T-helper 9 cell (primary cell): ENCODE measurements at places on chromosomes 16 and 17.

DNA sequence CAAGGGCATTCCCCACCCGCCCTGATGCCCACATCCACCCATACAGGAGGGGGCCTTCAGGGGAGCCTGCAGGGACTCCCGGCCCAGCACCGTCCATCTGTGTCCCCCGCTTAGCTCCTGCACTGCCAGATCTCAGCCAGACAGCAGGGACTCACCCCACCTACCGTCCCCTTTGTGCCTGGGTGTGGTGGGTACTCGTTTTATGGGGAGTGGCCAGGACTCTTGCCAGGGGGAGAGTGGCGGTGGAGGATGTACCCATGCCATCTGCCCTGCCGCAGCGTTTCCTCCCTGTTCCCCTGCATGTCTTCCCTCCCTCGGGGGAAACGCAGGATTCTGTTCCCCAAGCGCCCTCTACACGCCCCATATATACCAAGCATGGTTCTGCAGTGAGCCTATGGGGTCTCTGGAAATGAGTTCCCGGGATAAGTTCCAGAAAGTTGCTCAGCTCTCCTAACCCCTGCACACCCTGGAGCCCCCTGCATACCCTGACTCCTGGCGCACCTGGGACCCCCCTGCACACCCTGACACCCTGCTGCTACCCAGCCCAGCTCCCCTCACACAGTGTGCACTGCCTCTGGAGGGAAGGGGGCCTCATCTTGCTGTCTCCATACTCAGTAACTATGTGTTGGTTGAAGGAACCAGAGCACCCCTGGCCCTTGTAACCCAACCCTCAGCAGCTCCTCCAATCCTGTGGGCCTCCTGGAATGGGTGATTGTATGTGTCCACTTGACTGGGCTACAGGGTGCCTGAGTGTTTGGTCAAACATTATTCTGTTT, 4.2 kb upstream of the MAFG start:
- no peak for DNase-seq

DNA sequence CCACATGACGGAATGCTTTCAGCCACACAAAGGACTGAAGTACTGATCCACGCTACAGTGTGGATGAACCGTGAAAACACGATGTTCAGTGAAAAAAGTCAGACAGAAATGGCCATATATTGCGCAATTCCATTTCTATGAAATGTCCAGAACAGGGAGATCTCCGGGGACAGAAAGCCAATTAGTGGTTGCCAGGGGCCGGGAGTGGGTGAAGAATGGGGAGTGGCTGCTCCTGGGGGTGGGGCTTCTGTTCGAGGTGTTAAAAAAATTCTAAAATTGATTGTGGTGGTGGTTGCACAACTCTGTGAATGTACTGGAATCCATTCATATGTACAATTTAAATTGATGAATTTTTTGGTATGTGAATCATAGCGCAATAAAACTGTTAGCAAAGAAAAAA, 154.8 kb upstream of the HSBP1 start:
- no peak for DNase-seq

- no peak for DNase-seq
Observed at GRCh38 chr17:42843358-42843934, 934 bp upstream of the AOC2 start.

DNA sequence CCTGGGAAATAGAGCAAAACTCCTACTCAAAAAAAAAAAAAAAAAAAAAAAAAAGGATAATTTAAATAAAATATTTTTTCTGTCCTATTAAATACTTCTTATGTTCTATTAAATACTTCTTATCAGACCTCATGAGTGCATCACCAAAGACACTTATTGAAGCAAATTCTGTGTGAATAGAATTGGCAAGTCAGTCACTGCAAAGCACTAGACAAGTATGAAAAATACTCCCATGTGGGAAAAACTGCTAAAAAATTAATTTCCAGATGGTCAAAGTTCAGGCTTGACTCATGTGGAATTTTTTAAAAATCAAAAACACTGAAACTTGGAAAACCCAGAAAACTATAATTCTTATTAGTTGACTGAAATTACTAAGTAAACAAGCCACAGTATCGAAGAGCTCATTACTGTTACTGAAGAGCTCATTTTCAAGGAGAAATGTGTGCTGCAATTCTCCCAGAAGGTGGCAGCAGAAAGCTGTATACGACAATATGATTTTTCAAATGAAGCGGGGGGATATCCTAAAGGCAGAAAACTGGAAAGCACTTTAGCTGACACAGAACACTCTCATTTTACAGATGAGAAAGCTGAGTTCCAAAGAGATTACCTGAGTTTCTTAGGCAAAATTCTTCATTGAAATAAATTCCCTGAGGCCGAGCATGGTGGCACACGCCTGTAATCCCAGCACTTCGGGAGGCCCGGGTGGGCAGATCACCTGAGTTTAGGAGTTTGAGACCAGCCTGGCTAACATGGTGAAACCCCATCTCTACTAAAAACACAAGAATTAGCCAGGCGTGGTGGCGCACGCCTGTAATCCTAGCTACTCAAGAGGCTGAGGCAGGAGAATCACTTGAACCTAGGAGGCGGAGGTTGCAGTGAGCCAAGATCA, 15.9 kb upstream of the FBXO47 start:
- DNase-seq, result no peak

- DNase-seq, result no peak
Observed at GRCh38 chr17:74431568-74432423, at the start of gene GPRC5C. Gene GPRC5C, plus strand, starts transcription at chr17:74432088. Its CDS starts 7,689 bp downstream, at chr17:74439777.

DNA sequence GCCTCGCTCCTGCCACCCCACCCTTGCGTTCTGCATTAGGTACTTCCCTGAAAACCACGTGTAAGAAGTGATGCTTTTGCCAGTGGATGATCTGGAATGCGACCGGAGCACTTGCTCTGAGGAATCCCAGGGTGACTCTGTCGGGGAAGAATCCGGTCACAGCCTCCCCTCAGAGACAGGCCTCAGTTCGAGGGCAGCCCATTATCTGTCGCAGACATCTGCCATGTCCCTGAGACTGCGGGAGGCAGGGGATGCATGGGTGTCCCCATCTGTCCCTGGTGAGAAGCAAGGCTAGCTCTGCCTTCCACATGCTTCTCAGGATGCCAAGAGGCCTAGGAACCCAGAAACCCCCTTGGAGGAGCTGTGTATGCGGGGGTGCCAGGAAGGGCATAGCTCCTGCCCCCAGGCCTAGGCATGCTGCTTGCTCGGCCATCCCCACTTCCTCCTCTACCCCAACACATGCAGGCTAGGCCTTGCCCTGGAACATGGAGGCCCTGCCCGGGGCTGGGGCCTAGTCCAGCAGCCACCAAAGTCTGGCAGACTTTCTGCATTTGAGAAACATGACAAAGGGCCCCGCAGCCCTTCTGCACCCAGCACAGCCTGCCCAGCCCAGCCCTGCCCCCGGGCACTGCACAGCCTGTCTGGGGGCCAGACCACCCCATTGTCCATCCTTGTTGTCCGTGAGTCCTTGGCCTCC, 20.5 kb downstream of the MNT start:
- DNase-seq, result no peak

- no peak for DNase-seq
Observed at GRCh38 chr16:15879255-15879811, 9.1 kb downstream of the CEP20 start.

DNA sequence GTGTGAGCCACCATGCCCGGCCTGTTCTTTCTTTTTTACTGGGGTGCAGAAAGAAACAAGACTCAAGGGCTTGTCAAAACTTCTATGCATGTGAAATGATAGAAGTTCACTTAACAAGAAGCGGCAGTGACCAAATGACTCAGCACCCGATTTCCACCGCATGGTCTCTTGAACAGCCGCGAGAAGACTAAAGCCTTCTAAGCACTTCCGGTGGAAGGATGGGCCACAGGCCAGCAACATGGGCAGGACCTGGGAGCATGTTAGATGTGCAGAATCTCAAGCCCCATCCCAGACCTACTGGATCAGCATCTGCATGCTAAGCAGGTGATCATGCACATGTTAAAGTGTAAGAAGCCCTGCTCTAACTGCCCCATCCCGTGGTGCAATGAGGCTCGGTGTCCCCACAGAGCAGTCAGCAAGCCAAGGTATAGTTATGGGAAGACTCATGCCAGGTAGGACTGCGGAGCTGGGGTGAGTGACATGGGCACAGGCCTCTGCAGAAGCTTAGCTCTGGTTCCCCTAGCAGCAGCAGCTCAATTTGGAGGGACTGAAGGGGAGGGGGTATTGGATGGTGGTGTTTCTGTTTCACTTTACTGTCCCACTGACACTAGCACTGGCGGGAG, 88.5 kb upstream of the HNF1B start:
- no peak for DNase-seq

DNA sequence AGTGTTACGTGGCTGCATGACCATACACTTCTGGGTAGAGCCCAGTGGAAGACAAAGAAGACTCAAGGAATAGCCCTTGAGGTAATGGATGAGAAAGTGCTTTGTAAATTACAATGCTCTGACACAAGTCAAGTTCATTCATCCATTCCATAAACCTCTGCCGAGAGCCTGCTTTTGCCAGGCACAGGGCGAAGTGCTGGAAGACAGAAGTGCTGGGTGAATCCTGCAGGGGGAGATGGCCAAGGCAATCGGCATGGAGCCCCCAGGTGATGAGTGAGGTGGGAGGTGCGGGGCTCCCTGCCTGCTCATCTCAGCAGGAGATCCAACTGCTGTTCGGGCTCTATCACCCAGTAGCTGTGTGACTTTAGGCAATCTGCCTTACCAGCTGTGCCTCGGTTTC, 2.8 kb upstream of the SOCS3 start:
- no peak for DNase-seq

- DNase-seq, result peak; percentile 53
Observed at GRCh38 chr17:64063766-64064224, 43.4 kb upstream of the ICAM2 start.

GRCh38 chr16:58543685-58544084, 28.4 kb downstream of the SETD6 start:
- no peak for DNase-seq

DNA sequence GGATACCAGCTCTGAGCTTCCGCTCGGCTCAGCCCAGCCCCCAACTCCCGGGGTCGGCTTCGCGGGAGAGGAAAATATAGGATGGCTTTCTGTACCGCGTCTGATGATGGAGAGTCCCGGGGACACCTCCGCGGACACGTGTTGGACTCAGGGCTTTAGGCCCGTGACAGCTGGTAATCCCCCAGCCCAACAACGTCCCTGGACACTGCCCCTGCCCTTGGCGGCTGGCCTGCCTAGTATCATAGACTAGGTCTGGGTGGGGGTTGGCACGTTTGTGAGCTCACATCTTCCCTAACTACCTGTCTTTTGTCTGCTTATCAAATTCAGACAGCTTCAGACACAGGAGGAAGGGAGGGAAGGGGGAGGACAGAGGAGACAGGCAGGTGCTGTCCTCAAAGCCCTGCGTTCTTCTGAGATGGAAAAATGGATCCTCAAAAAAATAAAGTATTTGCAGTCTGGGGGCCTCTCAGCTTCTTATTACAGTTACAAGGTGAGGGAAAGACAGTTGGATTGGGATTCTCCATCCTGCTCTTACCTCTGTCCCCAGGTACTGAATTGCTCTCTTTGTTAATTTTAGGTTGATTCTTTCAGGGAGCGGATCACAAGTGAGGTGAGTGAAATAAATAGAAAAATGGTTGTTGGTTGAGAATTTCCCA, 698 bp downstream of the PSME3 start:
- DNase-seq, result no peak

GRCh38 chr16:6884002-6884401, 448.6 kb upstream of the RBFOX1 start:
- no peak for DNase-seq

DNA sequence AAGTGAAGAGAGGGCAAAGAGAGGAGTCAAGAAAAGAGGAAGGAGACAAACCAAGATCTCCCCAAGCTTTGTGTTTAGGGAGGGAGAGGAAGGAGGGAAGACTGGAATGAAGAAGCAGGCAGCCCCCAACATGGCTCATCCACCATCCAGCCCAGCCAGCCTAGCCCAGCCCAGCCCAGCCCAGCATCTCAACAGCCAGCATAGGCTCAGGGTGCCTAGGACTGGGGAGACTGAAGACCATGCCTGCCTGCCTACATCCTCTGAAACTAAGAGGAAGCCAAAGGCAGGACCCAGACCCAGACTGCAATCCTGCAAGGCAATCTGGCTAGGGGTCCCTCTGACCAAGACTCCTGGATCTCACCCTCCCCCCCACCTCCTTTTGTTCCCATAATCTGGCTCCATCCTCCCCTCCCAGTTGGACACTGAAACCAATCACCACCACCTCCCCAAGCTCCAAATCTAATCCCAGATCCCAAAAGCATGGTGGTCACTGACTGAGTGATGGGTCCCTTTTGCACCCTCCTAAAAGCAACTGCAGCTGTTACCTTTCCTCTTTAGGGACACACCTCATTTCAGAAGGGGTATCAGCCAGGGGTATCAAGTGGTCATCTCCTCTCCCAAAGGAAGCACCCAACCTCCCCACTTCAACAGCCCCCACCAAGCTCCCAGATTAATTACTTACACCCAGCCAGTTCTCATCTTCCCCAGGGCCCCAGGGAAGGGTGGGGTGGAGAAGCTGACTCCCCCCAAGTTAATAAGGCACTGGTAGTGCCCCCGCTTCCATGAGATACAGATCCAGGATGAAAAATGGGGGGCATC, 1.2 kb downstream of the HDAC5 start:
- no peak for DNase-seq

DNA sequence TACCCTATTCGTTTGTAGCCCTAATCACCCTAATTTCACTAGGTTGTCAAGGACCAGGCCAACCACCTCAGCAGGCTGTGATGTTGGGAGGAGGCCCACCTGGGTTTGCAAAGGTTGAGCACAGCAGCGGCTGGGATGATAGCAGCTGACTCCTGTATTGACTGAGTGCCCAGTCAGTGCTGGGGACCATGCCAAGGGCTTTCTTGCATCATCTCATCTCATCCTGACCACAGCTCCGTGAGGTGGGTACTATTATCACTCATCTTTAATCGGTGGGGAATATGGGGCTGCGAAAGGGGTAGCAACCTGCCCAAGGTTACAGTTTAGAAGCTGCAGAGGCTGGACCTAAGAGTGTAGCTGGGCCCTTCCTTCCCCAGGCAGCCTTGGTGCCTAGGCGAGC, 11.7 kb downstream of the ATPAF2 start:
- no peak for DNase-seq

- DNase-seq, result no peak
Observed at GRCh38 chr16:23105309-23105708, 43.9 kb downstream of the USP31 start.

GRCh38 chr17:63486317-63487013, 9.6 kb downstream of the ACE start:
- no peak for DNase-seq

GRCh38 chr17:1484676-1485422, 7.6 kb downstream of the MYO1C start:
- DNase-seq, result peak; percentile 46

DNA sequence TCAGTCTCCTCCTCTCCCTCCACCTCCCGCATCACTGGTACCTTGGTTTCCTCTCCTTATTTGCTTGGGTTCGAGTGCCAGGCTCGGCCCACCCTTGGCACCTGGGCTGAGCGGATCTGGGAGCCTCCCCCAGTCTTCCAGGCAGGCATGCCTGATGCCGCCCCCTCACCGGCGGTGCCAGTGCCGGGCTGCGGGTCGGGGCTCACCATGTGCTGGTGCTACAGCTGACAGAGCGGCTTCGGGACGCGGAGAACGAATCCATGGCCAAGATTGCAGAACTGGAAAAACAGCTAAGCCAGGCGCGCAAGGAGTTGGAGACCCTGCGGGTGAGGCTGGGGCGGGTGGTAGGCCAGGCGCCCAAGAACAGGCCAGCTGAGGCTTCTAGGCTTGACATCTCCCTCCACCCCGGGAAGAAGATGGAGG, 19.2 kb downstream of the FMNL1 start:
- no peak for DNase-seq

- no peak for DNase-seq
Observed at GRCh38 chr16:85879975-85880831, 18.8 kb upstream of the IRF8 start.

GRCh38 chr17:77009877-77010276, 130.9 kb upstream of the SEC14L1 start:
- no peak for DNase-seq

GRCh38 chr17:37820995-37821713, 76.3 kb upstream of the HNF1B start:
- DNase-seq, result no peak

- no peak for DNase-seq
Observed at GRCh38 chr17:62807812-62808575, at the start of gene MARCHF10. Gene MARCHF10, minus strand, starts transcription at chr17:62808314. Its CDS starts 6,579 bp downstream, at chr17:62801735.
